ELR (cell line): ENCODE measurements at places on chromosomes 4 and X.

- no peak for DNase-seq
Observed at GRCh38 chr4:41835321-41835995, 86.9 kb upstream of the PHOX2B start.

GRCh38 chr4:107220976-107221375, 184.9 kb upstream of the DKK2 start:
- DNase-seq = no peak

GRCh38 chrX:51608126-51608525, 10.6 kb downstream of the CENPVL3 start:
- no peak for DNase-seq

- DNase-seq = no peak
Observed at GRCh38 chrX:68897118-68897945, 68.5 kb downstream of the EFNB1 start.

DNA sequence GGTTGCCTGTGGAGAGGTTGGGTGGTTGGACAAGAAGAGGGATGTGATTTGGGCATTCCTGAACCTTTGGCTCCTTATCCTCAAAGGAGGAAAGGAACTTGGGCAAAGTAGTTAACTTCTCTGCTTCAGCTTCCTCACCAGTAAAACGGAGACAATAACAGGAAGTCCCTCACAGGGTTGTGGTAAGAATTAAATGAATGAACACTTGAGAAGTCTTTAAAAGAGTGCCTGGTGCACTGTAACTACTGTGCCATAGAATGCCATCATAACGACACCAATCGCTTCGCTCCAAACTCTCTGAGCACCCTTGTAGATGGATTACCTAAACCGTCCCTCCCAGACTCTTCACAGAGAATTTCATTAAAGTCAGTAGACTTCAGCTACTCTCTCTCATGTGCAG, 10.5 kb downstream of the ZCCHC18 start:
- DNase-seq = no peak

DNA sequence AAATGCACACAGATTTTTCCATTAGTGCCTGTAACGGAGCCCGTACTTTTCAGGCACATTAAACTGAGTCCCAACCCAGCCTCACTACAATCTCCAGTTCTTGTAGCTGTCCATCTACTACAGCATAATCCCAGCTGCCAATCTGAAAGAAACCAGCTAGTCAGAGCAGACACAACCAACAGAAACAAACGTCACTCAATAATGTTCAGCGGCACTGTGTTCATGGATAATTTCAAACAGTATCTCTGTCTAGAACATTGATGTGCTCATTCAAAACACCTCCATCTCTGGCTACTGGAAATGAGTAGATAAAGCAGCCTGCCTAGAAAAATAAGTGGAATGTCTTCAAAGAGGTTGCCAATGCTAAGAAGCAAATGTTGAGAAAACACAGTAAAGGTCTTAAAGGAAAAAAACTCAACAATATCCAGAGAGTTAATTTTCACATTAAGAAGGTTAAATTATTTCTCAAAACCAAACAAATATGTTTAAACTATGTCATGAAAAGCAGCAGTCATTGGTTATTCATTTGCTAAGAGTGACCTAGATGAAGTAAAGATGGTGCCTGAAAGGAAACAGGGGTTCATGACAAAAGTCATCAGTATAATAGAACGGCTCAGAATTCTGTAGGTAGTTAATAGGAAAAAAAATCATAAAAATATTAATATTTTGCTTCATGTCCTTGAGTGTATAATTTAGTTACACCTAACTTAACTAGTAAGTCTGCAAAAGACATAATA, 245.1 kb upstream of the MAB21L2 start:
- DNase-seq = no peak

- no peak for DNase-seq
Observed at GRCh38 chrX:15301924-15302323, 13.5 kb downstream of the ASB11 start.

DNA sequence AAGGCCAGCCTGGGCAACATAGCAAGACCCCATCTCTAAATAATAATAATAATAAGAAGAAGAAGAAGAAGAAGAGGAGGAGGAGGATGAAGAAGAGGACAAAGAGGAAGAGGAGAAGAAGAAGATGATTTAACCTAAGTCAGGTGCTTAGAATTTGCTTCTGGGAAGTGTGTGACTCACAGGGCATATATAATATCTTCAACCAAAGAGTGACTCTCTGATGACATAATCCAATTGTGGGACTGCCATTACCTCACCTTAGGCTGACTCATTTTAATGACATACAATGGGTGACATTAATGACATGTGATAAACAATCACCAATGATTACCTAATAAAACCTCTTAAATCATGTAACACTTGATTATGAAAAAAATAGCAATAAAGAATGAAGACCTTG, 32.7 kb upstream of the MBTPS2 start:
- DNase-seq = peak; percentile 27

DNA sequence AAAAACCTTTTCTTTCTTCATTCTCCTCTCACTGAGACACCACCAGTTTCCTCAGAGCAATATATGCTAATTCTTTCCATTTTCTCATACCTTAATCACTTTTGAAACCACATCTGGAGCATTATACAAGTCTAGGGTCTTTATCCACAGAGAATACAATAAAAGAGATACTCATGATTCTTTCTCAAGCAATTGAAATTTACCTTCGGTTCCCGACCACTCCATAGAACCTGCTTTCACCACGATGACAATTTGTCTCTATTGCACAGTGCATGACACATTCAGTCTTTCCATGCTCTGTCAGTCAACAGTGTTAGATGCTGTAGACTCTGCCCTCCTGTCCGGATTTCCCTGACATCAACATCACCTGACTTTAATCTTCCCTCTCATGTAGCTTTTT, 409.3 kb upstream of the NWD2 start:
- DNase-seq = no peak

DNA sequence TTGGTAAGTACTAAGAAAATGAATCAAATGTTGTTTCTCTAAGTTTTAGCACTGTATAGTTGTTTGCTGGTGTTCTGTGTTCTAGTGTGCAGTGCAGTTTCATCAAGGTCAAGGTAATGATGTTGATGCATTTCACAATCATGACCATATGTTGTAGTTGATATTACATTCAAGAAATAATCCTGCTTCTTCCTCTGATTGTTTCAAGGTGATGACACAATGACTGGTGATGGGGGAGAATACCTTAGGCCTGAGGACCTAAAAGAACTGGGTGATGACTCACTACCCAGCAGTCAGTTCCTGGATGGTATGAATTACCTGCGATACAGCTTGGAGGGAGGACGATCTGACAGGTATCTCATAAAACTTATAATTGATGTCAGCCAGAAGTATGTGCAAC, 261.6 kb downstream of the ANK2 start:
- no peak for DNase-seq

DNA sequence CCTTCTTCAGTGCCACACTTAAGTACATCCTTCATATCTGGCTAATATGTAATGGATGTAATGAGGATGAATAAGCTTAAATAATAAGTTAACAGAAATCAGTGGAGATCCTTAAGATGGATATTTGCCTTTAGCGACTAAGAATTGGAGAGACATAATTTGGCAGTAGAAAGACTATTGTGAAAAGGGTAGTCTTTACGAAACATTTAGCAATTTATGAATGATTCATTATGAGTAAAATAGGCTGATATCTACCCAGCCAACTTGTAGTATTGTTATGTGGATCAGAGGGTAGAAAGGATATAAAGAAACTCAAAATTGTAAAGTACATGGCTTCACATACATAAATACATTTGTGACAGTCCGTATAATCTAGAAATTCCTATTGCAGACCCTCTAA, 2371.8 kb downstream of the PCDH7 start:
- DNase-seq = peak; percentile 17

GRCh38 chr4:13329340-13329850, 154.7 kb downstream of the RAB28 start:
- DNase-seq = no peak

GRCh38 chr4:17013382-17014006, 115.0 kb upstream of the LDB2 start:
- peak; percentile 46 for DNase-seq

DNA sequence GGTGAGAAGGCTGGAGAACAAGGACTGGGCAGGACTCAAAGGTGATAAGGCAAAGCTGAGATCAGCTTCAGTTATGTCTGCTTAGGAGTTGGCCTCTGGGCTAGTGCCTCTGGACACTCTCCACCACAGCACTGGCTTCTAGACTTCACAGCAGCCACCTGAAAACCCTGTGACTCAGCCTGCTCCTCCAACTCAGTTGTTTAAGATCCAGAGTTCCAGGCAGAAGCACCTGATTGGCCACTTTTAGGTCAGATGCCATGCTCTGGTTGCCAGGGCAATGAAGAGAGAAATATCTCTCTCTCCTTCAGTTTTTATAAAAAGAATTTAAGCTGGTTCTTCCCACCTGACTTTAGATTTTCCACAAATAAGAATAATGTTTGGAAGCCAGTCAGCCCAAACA, 47.9 kb upstream of the BLTP1 start:
- DNase-seq = no peak

GRCh38 chr4:10296730-10297129, 160.5 kb downstream of the ZNF518B start:
- DNase-seq = peak; percentile 25

- peak; percentile 46 for DNase-seq
Observed at GRCh38 chrX:135740681-135741149, 27.3 kb downstream of the CT45A1 start.

DNA sequence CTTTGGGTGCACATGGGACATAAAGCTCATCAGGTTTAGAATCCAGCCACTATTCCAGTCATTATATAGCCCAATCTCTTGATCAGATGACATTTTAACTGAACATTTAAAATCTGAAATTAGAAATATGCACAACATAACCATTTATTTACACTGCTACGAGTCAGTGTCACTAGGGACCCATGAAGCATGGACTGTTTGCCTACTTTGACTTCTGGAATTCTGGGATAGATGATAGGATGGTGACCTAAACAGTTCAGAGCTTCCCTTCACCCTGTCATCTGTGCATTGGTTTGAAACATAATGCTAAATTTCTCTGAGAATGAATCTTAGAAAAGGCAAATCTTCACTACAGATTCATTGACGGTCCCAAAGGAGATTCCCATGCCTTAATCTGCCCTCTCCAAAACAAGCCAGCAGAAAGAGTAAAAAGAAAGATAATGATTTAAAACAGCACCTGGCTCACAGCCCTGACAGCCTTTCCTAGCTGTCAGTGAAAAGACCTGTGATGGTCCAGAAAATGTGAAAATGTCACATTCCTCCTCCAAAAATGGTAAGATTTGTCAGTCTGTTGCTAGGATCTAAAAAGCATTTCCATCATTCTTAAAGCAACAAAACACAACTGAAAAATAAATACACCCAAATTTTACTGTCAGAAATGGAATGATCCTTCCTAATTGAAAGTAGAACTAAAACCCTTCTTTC, 18.9 kb upstream of the HERC3 start:
- no peak for DNase-seq

DNA sequence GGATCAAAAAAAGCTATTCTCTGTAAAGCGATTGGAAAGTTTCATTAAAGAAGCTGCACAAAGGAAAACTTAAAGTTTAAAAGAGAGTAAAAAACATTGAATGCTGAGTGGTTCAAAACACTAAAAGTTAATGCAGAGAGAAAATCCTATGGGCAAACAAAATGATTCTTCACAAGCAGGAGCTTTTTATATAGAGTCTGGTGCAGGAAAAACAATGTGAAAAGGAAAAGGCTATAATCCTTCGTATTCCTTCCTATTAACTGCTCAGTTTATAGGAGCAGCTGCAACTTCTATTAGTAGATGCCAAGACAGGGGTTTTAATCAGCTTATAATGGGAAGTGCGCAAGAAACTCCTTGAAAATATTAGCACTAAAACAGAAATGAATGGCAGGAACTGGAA, 100.7 kb downstream of the PDGFC start:
- no peak for DNase-seq

DNA sequence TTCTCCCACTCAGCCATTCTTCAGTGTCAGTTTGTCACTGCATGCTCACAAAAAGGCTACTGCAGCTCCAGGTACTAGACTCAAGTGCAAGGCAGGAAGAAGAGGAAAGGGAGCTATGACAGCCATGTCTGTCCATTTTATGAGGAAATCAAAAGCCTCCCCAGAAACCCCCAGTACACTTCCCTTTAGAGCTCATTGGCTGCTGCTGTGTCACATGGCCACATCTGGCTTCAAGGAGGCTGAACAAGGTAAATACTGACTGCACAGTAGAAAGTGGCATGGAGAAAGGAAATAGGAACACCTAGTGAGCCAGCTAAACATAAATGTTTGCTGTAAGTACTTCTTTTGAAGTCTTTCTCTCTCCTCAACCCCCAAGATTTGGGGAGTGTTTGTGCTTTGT, 67.2 kb upstream of the FRAS1 start:
- DNase-seq = no peak

DNA sequence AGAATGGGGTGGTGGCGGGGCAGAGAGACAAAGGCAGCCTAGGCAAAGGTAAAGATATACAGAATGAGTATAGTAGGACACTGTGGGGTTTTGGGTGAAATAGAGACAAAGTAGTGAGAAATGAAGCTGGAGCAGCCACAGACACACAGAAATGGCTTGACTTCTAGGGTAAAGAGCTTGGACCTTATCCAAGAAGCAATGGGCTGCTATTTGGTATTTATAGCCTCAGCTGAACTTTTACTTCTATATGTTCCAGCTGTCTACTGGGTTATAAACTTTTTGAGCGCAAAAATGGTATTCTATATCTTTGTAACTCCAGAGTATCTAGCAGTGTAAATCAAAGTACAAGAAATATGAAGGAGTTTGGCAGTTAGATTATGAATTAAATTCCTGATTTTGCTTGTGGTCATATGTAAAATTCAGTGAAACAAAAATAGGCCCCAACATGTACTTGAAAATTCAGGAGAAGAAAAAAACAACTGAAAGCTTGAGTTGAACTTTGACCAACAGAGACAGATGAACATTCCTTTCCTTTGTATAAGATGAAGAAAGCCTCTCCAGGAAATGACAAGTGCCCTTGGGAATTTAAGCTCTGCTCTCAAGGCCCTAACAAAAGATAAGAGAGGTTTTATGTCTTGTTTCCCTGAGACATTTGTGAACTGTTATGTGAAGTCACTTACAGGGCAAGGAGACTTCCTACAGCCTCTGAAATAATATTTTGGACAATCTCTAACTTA, 354.1 kb downstream of the CHIC1 start:
- DNase-seq = peak; percentile 93

GRCh38 chr4:183658362-183659028, 490 bp downstream of the RWDD4 start:
- DNase-seq = peak; percentile 37

DNA sequence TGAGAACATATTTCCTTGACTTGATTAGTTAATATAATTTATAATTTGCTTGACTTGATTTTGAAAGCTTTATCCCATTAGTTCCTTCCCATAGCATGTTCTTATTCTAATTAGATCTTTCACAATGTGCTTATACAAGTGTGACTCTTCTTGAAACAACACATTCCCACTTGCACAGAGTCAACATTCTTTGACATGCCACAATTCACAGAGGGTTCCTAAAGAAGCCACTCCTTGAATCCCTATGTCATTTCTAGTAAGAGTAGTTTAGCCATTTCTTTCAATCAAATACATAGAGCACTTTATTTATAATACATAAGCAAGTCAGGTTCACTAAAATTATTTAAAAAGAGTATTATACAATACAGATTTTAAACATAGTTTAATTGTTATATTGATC, 228.9 kb upstream of the GRID2 start:
- DNase-seq = no peak

GRCh38 chr4:123345137-123345934, 51.3 kb upstream of the SPRY1 start:
- DNase-seq = no peak
